ENCODE measurements at places on chromosomes 1 and 21.

- no peak for DNase-seq
Measured at GRCh38 chr1:77548285-77548684, 134.2 kb downstream of the ZZZ3 start.

DNA sequence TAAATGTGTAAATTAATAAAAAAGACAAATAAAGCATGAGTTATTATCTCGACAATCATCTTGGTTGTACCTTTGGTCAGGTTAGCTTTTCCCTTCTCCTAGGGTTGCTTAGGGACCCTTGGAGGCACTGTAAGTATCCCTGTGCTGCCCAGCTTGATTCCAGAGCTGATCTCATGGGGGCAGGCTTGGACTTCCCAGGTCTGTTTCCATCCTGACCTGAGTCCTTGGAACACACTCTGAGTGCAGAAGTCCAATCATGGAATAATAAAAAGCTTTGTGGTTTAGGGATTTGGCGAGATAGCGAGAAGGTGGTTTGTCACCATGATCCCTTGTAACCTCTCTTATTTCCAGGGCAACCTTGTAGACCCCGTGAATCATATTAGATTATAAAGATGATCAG, 18.7 kb upstream of the PAPPA2 start:
- DNase-seq = no peak

DNA sequence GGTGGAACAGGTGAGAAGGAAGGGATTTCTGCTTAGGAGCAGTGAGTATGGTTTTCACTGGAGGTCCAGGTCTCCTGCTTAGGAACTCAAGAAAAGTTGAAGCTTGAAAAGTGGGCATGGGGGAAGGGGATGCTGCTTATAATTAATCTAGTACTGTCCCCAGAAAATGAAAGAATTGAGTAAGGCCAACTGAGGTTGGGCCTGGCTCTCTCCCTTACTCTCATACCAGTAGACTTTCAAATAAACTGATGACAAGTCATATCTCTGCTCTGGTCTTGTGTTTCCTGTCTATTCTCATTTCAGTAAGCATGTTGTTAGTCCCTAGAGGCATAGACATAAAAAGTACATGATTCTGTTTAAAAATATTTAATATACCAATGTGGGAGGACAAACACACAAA, 26.4 kb downstream of the CD48 start:
- DNase-seq = no peak

- DNase-seq = peak; percentile 68
Measured at GRCh38 chr1:58773406-58773840, 10.4 kb downstream of the JUN start.

Measured in HL-60 (cell line).